ENCODE measurements at places on chromosomes 4 and X. TPM values are rescaled to one million over a fixed set of nuclear protein-coding genes. Genes with fewer than 3 reads are reported as not detected.

DNA sequence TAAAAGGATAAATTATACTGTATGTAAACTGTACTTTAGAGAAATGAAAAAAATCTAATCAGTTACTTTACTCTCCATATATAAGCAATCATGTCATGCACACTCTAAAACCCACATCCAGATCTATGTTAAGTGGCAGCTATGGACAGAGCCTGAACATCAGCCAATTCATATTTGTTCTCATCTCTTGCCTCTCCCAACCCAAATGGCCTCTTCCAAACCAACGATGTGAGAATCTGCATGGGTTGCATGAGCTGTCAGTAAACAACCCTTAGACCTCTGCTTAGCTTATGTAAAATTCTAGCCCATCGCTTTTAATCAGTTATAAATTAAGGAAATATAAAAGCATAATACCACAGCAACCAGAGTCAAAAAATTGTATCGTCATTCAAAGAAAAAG lies 288.7 kb upstream of the INTU start:
- no peak for DNase-seq

DNA sequence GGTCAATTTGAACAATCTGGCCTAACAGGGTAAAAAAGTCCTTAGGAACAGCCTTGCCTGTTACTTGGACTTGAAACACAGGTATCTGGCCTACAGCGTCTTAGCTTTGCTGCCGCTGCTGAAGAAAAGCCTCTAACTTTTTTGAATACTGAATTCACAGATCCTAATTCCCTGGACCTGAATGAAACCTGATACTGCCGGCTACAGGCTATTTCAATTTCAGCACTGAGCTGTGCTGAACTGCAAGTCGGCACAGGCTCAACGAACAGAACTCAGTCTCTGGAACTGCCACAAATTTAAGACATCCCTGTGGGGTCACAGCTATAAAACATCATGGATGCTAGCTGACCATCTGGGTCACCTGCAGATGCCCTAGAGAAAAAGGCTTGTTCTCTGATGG lies 7.2 kb downstream of the NR0B1 start:
- DNase-seq, result no peak

DNA sequence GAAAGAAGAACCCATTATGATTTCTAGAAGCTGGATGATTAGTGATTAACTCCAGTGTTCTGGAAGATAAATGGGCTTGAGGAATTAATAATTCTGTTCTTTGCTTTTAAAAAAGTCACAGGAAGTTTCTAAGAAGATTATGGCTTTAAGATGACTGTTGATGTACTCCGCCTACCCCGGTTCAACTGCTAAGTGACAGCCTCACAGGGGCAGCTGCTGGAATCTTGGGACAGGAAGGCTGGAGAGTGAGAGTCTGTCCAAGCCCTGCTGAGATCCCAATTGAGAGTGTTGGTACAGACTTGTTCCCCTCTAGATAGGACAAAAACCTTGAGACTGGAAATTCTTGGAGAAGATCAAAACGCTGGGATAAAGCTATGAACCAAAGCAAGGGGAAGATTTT lies 37.3 kb downstream of the NPY1R start:
- no peak for DNase-seq

GRCh38 chr4:52234561-52235440 lies 183.7 kb downstream of the SPATA18 start:
- no peak for DNase-seq

- no peak for DNase-seq
Observed at GRCh38 chr4:140811429-140811828, 55.2 kb upstream of the TBC1D9 start.

DOK7 gene
- not detected for total RNA-seq

- DNase-seq, result no peak
Observed at GRCh38 chrX:141673946-141674345, 24.6 kb downstream of the SPANXD start.

DNA sequence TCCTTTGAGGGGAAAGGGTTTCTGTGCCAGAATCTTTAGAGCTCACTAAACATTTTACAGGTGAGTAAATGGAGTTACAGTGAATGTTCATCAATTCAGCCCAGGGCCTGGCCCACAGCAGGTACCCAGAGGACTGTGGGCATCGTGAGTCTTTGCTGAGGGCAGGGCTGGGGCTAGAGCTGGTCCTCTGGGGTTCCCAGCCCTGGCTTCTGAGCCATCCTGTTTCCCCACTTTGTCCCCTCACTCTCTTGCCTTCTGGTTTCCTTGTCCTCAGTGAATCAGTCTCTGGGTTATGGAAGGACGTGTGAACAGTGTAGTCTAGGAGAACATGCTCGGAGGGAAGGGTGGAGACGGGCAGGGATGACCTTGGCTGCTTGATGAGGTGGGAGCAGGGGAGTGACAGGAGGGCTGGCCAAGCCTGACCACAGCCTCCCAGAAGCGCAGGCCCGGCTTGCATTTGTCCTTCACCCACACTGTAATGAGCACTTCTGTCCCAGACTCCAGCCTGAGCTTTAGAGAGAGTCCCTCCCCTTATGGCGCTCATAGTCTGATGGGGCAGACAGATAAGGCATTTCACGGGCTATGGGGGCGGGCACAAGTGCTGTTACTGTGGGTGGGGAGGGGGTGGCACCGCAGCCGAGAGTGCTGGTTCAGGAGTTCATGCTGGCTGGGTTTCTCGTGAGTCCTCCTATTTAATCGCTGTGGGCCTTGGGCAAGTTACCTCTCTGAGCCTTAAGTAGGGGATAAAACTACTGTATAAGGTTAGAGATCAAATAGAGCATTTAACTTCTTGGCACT lies 17.3 kb downstream of the TBC1D14 start:
- DNase-seq, result peak; percentile 88

DNA sequence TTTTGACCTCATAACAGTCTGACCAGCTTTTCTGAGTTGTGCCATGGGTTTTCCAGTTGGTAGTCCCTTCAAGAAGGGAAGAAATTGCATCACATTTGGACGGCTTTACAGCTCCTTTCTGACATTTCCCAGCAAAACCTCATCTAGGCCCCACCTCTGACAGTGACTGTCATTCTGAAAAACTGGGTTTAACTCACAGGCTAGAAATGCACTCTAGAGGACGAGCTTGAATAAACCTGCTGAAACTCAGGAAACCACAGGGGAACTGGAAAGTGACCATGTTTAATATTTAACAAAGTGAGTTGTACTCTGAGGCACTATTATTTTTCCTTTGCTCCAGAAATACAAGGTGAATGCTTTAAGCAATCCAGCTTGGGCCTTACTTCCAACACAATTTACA lies 434.3 kb upstream of the RASGEF1B start:
- DNase-seq, result no peak

ADGRG4 gene
- total RNA-seq, result not detected

GRCh38 chrX:110432091-110432905 lies 73.7 kb downstream of the RTL9 start:
- no peak for DNase-seq

DNA sequence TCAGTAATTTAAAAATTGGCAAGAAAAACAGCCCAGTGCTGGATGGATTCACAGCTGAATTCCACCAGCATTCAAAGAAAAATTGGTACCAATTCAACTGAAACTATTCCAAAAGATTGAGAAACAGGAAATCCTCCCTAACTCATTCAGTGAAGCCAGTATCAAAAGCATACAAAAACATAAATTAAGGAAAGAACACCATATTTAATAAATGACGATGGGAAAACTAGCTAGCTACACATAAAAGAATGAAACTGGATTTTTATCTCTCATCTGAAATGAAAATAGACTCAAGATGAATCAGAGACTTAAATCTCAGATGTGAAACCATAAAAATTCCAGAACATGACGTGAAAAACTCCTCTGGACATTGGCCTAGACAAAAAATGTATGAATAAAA lies 516.8 kb upstream of the SPANXN1 start:
- DNase-seq, result no peak

DNA sequence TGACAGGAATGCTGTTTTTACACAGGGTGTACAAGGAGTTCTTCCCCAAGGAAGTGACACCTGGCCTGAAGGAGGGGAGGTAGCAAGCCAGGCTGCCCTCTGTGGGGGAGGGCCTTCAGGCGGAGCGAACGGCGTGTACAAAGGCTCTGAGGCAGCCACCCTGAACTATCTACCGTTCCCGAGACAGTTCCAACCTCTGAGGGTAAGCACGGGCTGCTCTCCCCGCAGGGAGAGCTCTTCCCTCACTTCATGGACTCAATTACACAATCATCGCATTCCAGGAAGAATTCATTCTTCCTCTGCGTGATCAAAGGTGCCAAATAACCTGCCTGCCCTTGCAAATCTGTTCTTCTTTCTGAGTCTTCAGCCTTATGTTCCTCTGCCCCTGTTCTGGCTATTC lies 4.8 kb downstream of the ELK1 start:
- DNase-seq, result no peak

GRCh38 chr4:91111556-91111955 lies 984.4 kb downstream of the CCSER1 start:
- DNase-seq, result no peak

GRCh38 chr4:90078440-90078839 lies 48.8 kb upstream of the CCSER1 start:
- DNase-seq, result no peak

EPHA5 gene
- 0.59 TPM for total RNA-seq

- no peak for DNase-seq
Observed at GRCh38 chr4:48261281-48261680, 8.4 kb downstream of the TEC start.

PCDH18 gene
- total RNA-seq, result 191 TPM

BST1 gene
- total RNA-seq, result 31.8 TPM

ELK1 gene
- total RNA-seq, result 36.2 TPM

- DNase-seq, result no peak
Observed at GRCh38 chr4:25252230-25253070, 18.6 kb downstream of the PI4K2B start.

DNA sequence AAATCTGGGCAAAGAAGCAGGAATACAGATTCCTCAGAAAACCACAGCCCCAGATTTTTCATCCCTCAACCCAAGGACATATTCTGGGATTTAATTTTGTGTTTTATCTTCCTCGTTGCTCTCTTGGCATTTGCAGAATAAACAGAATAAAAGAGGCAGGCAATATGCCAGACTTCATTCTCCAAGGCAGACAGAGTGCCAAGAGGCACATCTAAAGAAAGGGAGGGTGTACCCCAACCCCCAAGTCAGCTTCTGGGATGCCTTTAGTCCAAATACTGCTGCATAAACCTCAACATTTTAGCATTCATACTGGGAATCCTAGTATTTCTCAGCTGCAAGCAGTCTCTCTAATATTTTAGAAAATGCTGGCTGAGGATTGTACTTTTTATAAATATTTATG lies 629.2 kb downstream of the KLHL13 start:
- DNase-seq, result peak; percentile 1

DNA sequence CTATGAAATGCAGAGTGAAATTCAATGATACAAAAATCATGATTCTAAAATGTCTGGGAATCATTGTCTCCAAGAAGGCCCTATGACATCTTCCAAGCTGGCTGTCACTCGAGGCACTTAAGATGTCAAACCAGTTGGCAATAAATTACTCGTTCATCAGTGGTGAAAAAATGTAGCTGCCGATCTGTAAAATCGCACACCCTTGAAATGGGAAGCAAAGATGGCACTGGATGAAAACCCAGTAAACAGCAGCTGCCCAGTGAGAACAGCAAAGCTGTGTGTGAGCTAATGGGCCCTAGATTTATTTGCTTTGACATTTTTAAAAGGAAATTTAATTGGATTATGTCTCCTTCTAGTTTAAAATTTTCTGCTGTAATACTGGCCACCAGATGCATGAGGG lies 181.9 kb upstream of the NDP start:
- DNase-seq, result no peak

- no peak for DNase-seq
Observed at GRCh38 chrX:150291014-150291413, 72.1 kb upstream of the MAMLD1 start.

GRCh38 chr4:125770814-125771398 lies 456.2 kb downstream of the FAT4 start:
- DNase-seq, result no peak

CT55 gene
- not detected for total RNA-seq

GRCh38 chrX:7110821-7111276 lies 36.7 kb upstream of the STS start:
- DNase-seq, result no peak

DNA sequence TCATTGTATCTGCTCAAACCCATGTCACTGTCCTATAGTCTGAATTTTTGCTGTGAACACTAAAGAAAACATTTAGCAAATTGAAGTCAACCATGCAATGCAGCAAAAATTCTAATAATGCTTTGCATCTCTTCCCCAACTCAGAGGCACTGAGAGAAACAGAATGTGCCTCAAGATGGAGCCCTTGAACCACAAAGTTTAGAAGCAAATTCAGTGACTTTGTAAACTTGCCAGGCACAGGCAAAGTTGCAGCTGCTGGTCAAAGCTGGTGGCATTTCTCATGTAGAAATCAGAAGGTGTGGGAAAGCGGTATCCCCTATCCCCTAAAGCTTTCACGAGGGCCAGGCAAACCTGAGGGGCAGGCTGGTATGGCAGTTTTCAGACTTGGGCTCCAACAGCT lies 121.7 kb upstream of the DIPK2B start:
- DNase-seq, result peak; percentile 36

NR3C2 gene
- 0.88 TPM for total RNA-seq

GRCh38 chr4:10033191-10033881 lies 12.0 kb upstream of the SLC2A9 start:
- DNase-seq, result peak; percentile 92

DNA sequence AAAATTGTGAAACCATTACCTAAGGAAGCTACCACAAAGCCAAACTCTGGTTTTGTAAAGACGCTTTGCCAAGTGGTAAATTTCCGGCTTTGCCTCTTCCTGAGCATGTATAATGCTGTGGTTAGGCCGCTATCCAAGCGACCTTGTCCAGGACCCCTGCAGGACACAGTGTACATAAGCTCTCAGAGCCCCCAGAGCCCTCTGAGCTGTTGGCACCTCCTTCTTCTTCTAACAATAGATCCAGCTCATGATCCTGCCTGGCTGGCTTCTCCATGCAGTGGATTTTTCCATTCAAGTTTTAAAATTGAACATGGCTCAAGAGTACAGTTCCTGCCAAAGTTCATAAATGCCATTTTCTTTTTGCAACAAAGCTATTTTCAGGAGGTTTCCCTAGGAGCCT lies 326.7 kb downstream of the MAPK10 start:
- peak; percentile 41 for DNase-seq

GRCh38 chrX:5898463-5898862 lies 330.2 kb downstream of the NLGN4X start:
- DNase-seq, result no peak

SLC16A2 gene
- 15.6 TPM for total RNA-seq

DNA sequence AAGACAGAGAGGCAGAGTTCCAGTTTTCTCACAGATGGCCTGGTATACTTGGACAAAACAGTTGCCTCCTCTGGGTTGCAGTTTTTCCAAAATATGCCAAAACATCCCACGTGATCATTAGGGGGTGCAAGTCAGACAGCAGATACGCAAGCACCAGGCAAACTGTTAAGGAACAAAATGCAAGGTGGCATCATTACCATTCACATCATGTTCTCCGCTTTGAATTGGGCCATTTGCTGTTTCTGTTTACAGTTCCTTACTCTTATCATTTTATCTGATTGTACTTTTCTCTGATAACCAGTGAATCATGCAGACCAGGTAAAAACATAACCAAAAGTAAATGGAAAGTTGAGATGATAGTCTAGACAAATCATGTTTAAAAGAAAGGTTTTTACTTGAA lies 16.4 kb upstream of the HMGB3 start:
- DNase-seq, result no peak

SSX3 gene
- total RNA-seq, result not detected

Measured in osteoblast (primary cell).